ENCODE measurements at places on chromosomes 4 and X.
A peak's percentile ranks its signal among the peaks of the same experiment; 100 is the strongest.

DNA sequence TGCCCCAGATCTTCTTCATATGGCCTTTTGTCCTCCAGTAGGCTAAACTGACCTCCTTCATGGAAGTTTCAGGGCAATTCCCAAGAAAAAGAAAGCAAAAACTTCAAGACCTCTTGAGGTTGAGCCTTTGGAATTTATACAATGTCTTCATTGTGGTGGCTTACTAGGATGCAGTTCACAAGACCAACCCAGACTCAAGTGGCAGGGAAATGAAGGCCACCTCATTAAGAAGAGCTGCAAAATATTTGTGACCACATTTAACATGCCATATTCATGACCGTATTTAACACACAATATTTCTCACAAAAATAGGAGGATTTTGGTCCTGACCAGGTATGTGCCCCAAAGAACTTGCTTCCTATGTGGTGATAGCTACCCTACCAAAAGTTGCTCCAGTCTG, 605.5 kb upstream of the PITX2 start:
- no peak for DNase-seq

DNA sequence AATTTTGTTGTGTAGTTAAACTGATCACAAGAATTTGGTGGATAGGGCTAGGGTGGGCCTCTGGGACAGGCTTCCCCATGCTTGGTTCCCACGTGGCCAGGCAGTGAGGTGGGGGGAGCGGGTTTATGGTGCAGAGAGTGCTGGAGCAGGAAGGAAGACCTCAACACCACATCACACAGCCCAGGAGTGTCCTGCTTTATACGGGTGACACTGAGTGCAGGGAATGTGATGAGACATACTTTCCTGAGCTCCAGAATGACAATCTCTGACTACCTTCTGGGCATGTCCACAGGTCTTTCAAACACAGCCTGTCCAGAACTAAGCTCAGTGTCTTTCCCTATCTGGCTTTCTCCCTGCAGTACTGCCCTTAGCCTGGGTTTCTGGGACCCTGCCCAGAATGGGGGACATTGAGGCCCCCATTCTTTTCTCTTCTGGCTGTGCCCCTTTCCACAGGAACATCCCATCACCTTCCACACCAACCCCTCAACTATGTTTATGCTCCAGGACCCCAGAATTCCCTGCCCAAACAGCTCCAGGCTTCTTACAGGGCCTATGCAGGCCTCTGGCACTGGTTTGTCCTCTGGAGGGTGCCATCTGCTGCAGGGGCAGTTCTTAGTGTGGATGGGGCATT, 36.5 kb upstream of the RASL11B start:
- DNase-seq = no peak

DNA sequence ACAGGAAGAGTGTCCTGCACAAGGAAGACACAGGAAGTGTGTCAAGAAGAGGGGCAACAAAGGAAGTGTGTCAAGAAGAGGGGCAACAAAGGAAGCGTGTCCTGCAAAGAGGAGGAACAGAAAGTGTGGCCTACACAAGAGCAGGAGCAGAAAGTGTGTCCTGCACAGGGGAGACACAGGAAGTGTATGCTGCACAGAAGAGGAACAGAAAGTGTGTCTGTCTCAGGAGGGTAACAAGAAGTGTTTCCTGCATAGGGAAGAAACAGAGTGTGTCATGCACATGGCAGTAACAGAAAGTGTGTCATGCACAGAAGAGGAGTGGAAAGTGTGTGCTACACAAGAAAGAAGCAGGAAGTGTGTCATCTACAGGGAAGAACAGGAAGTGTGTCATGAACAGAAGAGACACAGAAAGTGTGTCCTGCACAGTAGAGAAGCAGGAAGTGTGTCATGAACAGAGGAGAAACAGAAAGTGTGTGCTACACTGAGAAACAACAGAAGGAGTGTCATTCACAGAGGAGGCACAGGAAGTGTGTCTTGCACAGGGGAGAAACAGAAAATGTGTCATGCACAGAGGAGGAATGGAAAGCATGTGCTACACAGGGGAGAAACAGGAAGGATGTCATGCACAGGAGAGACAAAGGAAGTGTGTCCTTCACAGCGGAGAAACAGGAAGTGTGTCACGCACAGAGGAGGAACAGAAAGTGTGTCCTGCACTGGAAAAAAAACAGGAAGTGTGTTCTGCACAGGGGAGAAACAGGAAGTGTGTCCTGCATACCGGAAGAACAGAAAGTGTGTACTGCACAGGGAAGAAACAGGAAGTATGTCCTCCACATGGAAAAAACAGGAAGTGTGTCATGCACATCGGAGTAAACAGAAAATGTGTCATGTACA, 526.4 kb upstream of the PRKX start:
- DNase-seq = no peak

DNA sequence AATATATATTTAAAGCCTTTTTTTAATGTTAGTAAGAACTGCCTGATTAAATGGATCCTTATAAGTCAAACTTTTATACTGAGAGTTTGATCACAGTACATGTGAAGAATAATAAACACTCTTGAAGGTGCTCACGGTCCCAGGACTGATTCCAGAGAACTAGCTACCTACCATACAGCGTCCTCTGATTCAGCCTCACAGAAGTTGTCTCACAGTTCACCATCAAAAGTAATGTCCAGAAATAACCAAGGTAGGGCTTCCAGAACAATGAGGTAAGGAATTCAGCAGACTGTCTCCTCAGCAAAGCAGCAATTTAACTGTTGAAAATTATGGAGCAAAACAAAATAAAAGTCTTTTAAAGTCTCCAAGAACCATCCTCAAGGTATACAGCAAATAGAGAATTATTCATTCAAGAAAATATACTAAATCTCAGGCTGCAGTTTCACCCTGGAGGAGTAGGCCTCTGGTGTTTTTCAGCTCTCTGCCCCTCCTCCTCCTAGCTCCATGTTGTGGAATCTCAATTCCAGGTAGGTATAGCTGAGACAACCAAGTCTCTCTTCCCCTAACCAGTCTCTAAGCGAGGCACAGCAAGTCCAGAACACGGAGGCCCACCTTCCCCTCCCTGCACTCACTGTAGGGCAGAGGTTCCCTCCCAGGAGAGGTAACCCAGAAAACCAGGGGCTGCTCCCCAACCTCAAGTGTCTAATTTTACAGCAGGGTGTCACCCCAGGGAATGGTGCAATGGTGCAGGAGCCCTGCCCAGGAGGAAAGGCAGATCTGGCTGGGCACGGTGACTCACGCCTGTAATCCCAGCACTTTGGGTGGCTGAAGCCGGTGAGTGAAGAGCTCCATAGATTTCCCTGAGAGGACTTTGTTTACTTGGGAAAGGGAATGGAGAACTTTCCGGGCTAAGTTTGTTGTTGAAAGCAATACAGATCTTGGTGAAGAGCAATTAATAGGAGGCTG, 28.6 kb downstream of the FAM241A start:
- no peak for DNase-seq

GRCh38 chr4:89173336-89174090, 62.2 kb downstream of the TIGD2 start:
- DNase-seq = no peak

GRCh38 chr4:165418073-165418472, 39.3 kb downstream of the CPE start:
- DNase-seq = no peak

DNA sequence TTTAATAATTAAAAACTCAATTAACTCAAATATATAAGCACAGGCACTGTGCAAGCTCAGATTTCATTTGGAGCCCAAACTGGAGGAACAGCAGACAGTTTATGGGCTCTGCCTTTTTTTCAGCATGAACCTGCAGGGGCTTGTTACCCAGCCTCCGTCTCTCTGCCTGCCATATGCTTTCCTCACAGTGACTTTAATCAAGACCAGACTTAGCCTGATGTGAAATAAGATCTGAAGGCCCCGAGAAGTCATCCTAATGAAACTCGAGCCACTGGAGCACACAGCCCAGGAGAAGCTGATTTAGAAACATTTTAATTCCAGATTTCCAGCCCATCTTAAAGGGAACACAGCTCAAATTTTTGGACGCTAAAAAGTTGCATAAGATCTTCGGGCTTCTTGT, 55.6 kb downstream of the SPATA18 start:
- no peak for DNase-seq

- no peak for DNase-seq
Measured at GRCh38 chrX:115913575-115913974, 257.0 kb upstream of the AGTR2 start.

DNA sequence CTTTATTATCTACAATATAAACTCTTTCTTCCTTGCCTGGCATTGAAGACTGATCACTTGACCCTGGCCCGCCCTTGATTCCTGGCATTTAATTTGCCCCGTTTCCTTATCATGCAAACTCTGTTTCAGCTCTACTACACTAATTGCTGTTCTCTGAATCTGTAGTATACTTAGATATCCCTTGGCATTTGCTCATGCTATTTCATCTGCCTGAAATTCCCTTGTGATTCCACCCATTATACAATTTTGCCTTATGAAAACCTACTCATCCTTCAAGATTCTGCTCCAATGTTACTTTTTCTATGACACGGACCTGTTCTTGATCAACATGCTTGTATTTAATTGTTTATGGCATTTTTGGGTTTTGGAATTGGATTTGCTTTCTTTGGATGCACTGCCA, 459.9 kb upstream of the AMOT start:
- DNase-seq = no peak

- no peak for DNase-seq
Measured at GRCh38 chr4:76954489-76954888, 4.9 kb downstream of the SEPTIN11 start.

- peak; percentile 51 for DNase-seq
Measured at GRCh38 chrX:115894087-115894486, 276.5 kb upstream of the AGTR2 start.

GRCh38 chr4:84470204-84470785, 28.8 kb downstream of the NKX6-1 start:
- DNase-seq = no peak

- no peak for DNase-seq
Measured at GRCh38 chrX:38856670-38857265, 55.5 kb downstream of the MID1IP1 start.

DNA sequence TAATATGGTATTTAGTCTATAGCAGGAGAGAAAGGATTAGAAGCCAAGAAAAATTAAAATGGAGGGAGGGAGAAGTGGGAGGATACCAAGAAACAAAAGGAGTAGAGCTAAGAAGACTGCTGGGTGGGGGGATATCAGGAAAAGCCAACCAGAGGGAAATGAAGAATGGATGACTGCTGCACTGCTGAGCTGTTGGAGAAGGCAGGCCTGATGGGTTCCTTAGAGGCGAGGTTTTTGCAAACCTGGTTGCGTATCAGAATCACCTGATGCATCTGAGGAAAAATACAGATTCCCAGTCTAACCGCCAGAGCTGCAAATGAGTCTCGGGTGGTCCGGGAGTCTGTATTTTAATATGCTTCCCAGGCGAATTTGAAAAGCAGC, 1.5 kb downstream of the PGRMC1 start:
- no peak for DNase-seq

- no peak for DNase-seq
Measured at GRCh38 chr4:115274545-115274944, 161.1 kb upstream of the NDST4 start.

GRCh38 chrX:94288972-94289371, 615.0 kb downstream of the FAM133A start:
- no peak for DNase-seq

- no peak for DNase-seq
Measured at GRCh38 chr4:160848901-160849760, 1314.7 kb downstream of the FSTL5 start.

GRCh38 chr4:17398035-17398434, 113.9 kb downstream of the QDPR start:
- DNase-seq = no peak

- no peak for DNase-seq
Measured at GRCh38 chr4:126779436-126780166, 853.2 kb upstream of the INTU start.

- DNase-seq = no peak
Measured at GRCh38 chr4:3524349-3524748, 7.9 kb downstream of the LRPAP1 start.

GRCh38 chr4:29549342-29549741, 1170.8 kb upstream of the PCDH7 start:
- DNase-seq = no peak

DNA sequence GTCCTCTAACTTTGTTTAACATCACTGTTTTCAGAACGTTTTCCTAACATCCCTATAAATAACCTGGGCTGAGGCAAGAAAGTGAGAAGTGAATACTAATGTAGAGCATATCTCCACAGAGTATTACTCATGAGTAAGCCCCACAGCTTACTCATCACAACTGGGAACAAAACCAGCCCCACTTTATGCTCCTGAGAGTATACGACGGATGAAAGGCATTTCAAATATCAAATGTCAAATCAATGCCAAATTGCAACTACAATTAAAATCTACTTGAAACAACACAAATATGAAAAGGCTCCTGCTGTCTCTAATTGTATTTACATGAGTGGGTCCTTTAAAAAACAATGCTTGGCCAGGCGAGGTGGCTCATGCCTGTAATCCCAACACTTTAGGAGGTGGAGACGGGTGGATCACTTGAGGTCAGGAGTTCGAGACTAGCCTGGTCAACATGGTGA, 41.2 kb downstream of the SH3RF1 start:
- peak; percentile 78 for DNase-seq

GRCh38 chrX:150463566-150463965, 100.4 kb downstream of the MAMLD1 start:
- no peak for DNase-seq

DNA sequence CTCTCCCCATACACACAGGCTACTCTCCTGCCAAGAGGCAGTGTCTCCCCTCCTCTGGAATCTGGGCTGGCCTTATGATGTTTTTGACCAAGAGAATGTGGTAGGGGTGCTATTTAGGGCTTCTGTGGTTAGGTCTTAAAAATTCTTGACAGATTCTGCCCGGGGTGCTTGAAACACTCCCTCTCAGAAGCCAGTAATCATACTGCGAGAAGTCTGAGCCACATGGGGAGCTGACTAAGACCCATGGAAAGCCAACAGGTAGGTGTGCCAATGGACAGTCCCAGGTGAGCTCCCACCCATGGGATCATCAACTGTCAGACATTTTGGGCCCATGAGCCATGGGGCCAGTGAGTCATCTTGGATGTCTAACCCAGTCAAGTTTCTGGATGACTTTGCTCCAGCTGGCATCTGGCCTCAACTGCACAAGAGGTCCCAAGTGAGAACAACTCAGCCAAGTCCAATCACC, 315.7 kb downstream of the FBXW7 start:
- no peak for DNase-seq

GRCh38 chr4:71184195-71184781, 154.5 kb upstream of the SLC4A4 start:
- peak; percentile 57 for DNase-seq

DNA sequence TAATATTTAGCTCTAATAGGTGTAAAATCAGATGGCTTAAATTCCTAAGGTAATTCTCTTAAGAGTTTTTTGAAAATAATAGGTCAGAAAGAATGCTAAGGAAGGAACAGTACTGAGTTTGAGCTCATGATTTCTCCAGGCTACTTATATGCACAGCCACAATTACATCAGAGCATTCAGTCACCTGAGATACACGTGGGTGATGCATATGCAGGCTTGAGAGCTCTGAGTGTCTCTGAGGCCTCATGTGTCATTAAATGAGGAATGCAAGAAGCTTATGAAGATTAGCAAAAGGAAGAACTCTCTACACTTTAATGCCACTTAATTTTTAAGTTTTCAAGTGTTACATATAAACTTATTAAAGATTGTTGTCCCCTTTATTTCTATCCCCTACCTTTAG, 124.0 kb upstream of the STIM2 start:
- DNase-seq = no peak
